ENCODE measurements at places on chromosomes 4 and X.

DNA sequence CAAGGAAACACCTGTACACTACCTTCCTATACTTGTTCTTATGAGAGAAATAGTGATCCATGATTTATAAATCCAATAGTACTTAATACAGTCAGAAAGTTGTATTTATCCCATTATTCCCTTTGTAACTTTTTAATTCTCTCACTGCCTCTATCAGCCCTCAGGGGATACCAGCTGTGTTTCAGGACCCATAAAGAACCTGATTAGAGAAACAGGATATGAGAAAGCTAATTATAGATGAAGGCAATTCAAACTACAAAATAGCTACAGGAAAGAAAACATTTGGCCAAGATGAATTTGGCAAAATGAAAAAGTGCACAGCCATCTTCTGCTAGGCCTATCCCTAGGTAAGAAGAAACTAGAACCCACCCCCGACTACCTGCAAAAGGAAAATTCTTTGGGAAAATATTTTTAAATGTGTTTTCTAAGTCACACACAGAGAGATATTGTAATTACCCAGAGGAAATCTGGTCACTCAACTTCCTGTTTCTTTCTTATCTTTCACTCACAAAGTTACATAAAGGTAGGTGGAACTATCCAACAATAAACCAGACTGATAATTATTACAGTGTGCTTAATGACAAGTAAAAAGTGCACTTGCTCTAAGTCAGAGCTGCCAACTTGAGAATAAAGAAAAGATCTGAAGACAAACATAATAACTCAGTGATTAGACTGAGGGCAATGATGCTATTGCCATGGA is 836.5 kb upstream of the HTR2C start:
- no peak for DNase-seq

GRCh38 chr4:77025643-77026321 is 50.0 kb downstream of the CCNI start:
- DNase-seq = no peak

DNA sequence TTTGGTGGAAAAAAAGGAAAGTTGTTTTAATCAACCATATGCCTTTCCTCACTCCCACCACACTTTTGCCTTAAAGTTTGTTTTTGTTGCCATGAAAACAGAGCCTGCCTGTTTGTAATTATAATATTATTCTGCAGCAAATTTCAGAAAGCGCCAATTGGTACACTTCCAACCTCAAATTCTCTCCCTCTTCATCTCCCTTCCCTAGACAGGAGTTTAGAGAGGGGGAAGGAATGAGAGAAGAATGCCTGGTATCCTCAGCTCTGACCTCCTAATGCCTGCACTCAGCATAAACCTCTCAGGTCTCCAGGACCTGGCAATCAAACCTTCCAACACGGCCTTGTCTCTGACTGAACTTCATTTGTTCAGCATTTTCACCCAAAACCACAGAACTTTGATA is 138.4 kb upstream of the HCCS start:
- DNase-seq = peak; percentile 36

DNA sequence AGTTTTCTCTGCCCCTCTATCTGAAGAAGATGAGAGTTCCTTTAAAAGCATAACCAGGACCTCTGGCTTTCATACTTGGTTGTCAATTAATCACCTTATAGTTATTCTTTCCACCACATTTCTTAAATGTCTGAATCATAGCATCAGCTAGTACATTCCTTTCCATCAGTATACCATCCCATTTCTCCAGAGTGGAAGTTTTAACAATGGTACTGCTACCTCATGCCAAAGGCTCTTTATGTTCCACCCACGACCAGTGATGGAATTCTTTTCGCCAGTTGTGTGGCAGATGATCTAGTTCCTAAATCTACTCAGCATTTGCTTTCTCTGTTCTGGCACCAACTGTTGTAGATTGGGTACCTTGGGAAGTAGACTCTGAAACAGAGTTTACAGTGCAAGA is 379.8 kb downstream of the ZNF674 start:
- DNase-seq = peak; percentile 12

DNA sequence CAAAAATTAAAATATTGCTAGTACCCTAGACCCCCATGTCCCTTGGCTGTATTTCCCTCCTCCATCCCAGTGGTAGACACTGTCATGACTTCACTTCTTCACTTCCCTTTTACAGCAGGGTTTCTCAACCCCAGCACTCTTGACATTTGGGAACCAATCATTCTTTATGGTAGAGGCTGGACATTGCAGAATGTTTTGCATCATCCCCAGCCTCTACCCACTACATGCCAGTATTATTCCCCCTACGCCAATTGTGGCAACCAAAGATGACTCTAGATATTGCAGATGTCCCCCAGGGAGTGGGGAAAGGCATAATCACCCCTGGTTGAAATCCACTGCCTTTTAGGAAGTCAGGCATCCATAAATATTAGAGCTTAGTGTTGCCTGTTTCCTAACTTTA is 138.6 kb downstream of the AMELX start:
- DNase-seq = no peak

DNA sequence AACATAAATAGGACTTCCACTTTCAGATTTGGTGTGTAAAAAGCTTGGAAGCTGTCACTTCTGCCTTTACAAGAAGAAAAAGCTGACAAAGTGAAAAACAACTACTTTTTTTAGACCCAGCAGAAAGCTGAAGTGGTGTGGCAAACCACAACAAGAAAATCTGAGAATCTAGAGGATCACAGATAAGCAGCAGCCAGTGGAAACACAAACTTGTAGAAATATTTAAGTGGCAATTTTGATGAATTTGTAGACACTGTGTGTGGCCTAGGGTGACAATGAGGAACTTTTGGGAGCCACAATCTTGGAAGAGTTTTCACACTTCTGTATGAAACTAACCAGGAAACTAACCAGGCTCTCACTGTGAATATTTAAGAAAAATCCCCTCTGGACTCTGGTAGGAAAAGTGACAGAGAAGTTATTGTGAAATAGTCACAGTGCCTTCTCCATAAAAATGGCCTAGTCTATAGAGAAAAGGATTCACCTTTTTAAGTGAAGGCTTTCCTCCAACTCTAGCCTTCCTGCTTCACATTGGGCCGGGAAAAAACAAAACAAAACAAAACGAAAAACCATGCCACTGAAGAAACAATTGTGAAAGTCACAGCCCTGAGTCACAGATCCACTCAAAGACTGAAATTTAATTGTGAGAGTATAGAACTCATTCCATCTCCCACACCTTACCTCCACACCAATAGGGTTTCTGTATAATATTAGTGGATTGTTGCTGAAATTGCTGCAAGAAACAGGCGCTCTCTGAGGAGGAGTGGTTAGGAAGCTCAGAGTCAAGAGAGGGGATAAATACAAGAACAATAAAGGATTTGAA is 26.7 kb upstream of the GUCY1A1 start:
- no peak for DNase-seq

- no peak for DNase-seq
Measured at GRCh38 chr4:14392378-14392777, 609.9 kb upstream of the CPEB2 start.

GRCh38 chr4:73661646-73662119 is 41.4 kb upstream of the RASSF6 start:
- DNase-seq = peak; percentile 61

GRCh38 chr4:61520166-61520565 is 320.0 kb downstream of the ADGRL3 start:
- no peak for DNase-seq

GRCh38 chr4:138861135-138861534 is 154.4 kb upstream of the NOCT start:
- no peak for DNase-seq

DNA sequence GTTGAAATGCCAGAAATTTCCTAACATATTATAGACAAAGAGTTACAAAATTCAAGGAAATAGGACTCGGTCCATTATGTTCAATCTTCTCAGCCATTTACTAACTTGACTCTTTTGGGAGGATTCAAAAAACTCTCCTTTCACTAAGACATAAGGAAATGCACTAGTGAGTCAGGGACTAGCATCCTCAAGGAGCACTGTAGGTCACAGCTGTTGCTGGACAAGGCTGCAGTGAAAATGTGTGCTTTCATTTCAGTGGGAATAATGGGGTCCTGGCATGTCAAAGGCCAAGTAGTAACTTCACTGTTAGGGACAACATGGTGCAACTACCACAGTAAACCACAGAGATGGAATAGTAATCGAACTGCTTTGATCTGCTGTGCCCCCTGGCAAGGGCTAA is 56.9 kb upstream of the ABCG2 start:
- DNase-seq = no peak

DNA sequence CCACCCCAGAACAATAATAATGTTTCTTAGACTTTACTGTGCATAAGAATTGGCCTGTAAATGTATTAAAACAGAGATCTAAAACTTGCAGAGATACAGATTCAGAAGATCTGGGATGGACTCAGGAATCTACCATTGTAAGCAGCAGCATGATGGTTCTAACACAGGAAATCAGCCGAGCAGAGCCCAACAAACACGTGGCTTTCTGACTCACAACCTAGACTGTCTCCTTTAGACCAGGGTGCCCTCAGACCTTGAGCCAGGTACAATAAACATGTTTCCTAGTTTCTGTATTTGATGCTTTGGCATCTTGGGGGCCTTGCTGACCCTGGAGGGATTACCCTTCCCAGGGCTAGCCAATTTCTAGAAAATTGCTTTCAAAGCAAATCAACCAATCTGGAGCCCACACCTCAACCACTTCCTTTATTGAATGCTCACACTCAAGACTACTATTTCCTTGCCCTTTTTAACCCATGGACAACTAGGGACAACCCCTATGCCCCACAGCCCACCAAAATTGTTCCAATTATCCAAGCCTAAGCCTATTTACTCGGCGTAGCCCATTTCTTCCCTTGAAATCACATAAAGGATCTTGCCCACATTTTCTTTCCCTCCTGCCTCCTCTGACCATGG is 80.5 kb downstream of the TBC1D9 start:
- DNase-seq = no peak

- peak; percentile 48 for DNase-seq
Measured at GRCh38 chr4:118173956-118174725, 139.9 kb downstream of the NDST3 start.

DNA sequence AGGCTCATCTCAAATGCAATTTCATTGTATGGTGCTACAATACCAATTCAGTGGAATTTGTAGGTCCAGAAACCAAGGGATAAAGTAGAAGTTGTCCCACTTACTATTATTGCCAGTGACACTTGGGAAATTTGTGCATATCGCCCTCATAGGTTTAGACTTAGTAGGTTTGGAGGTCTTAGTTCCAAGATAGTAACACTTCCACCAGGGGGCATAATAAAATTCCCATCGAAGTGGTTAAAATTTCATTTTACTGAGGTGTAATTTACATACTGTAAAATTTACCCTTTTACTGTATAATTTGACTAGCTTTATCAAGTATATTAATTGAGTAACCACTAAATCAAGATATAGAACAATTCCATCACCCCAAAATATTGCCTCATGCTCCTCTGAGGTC is 174.6 kb downstream of the INPP4B start:
- no peak for DNase-seq

DNA sequence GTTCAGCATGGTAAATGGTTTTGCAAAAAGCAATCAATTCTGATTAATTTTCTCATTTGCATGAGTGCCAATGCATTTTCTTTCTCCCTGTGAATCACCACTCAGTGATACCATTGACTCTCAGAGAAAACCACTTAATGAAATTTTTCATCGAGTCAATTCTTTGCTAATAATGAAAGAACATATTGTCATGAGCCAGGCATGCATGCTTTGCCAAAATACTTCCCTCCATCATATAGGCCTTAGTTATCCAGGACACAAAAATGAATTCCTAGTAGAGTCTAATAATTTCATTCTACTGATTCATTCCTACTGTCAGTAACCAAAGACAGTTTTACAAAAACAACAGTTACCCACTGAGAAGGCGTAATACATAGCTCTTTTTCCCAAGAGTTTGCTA is 680.0 kb downstream of the TRIML1 start:
- no peak for DNase-seq

- DNase-seq = no peak
Measured at GRCh38 chrX:123184219-123184865, at the start of gene GRIA3. Gene GRIA3, plus strand, starts transcription at chrX:123184278. Its CDS starts 258 bp downstream, at chrX:123184536.
